ENCODE measurements at places on chromosomes 7 and 10. TPM values are rescaled to one million over a fixed set of nuclear protein-coding genes. Genes with fewer than 3 reads are reported as not detected.
A peak's percentile ranks its signal among the peaks of the same experiment; 100 is the strongest.

DNA sequence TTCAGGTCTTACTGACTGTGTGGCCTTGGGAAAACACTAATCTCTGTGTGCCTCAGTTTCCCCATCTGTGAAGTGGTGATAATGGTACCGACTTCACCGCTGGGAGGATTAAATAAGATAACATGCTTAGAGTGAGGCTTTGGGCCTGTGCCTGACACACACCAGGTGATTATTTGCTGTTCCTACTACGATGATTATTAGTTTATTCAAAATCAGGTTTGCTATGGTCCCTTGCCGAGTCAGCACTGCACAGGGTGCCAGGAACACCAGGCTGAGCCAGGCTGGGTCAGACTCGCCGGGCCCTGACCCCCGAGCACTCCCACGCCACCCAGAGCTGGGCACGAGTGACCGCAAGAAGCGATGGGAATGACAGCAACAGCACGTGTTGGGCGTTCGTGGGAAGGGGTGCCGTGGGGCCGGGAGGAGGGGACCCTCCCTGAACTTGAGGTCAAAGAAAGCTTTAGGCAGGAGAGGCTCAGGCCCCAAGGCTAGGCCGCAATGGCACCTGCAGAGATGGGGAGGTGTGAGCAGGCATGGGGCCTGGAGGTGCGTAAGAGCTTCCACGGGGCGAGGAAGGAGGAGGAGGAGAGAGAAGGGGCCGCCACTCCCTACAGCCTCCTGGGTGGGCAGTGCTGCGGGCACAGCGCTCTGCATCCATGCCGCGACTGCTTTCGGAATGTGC, 325.4 kb downstream of the DNAJB6 start:
- DNase-seq: peak; percentile 43

- DNase-seq: no peak
Observed at GRCh38 chr7:139072796-139073195, 36.7 kb downstream of the ZC3HAV1 start.

DNA sequence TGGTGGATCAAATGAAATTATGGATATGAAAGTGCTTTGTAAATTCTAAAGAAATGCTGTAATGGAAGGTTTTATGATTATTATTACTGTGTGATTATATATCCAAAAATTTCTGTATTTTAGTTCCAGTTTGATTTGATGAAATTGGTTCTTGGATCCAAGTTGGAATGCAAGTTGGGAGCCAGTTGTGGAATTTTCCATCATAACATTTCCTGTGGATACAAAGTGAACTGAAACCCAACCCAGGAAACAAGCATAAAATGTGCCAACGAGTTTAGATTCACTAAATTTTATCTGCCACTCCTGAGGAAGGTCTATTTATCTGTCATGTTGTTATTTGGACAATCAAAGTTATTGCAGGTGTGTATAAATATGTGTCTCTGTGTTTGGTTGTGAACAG, 131.4 kb upstream of the MDFIC start:
- no peak for DNase-seq

DNA sequence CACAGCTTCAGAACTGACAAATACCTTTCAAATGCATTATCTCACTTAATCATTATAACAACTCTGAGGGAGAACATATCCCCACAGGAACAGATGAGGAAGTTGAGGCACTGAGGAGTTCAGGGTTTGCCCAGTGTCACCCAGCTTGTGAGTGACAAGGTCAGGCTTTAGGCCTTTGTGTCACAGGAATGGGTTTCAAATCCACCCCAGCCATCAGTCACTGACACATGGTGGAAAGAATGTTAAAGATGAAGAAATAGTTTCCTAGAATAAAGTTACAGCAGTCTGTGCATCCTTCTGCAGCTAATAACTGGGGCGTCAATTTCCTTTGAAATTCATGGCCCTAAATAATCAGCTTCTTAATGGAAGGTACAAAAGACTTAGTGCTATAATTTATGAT, 37.8 kb downstream of the SGCE start:
- DNase-seq: no peak

Gene CALML3
- not detected for total RNA-seq

GRCh38 chr7:128708235-128708634, 30.9 kb upstream of the CALU start:
- DNase-seq: no peak

DNA sequence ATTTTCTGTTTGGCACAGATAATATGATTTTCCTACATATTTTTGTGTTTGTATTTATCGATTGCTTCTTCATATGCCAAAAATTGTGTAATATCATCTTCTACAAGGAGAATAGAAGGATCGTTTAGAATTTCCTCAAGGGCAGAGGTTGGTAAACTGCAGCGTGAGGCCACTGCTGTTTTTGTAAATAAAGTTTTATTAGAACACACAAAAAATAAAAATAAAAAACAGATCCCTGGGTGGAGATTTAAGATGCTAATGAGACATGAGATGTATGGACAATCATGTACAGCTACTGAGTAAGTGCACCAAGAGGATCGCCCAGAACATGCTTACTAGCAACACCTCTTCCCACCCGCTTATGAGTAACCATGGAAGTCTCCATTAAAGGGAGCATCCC, 9.6 kb downstream of the LYZL2 start:
- DNase-seq: no peak

DNA sequence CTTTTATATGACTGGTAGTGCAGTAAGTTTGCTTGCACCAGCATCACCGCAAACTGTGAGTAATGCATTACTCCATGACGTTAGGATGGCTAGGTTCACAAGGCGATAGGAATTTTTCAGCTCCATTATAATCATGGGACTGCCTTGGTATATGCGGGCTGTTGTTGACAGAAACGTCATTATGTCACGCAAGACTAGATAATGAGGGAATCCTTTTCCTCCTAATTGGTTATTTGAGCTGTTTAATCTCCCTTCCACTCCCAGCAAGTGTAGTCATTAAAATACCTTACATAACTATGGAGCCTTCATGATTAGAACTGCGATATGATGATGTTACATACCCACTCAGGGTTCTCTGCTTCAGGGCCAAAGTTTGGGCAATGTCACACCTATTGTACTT, 17.3 kb downstream of the KLLN start:
- no peak for DNase-seq

Gene PLPP4
- 2.1 TPM for total RNA-seq

- no peak for DNase-seq
Observed at GRCh38 chr10:33212061-33212748, 122.3 kb downstream of the NRP1 start.

Gene EGFR
- 125 TPM for total RNA-seq

GRCh38 chr10:132306864-132307751, 642 bp downstream of the STK32C start:
- DNase-seq: peak; percentile 78

Gene TEX36
- not detected for total RNA-seq

GRCh38 chr7:22613496-22613895, 113.5 kb upstream of the IL6 start:
- no peak for DNase-seq

Gene CCL26
- 4.3 TPM for total RNA-seq

Gene CDK14
- total RNA-seq: 79.4 TPM

- DNase-seq: no peak
Observed at GRCh38 chr10:26219676-26220075, 3.1 kb downstream of the GAD2 start.

GRCh38 chr10:80465839-80466590, 11.9 kb downstream of the TSPAN14 start:
- DNase-seq: no peak

Measured in sciatic nerve (tissue), 2 donors.